ENCODE measurements at places on chromosomes 5 and 9.
A peak's percentile ranks its signal among the peaks of the same experiment; 100 is the strongest.

- DNase-seq: no peak
These were observed 651.6 kb upstream of the RORB start for GRCh38 chr9:73845539-73845938.

GRCh38 chr9:133948131-133948530 lies 44.0 kb downstream of the VAV2 start:
- no peak for DNase-seq

DNA sequence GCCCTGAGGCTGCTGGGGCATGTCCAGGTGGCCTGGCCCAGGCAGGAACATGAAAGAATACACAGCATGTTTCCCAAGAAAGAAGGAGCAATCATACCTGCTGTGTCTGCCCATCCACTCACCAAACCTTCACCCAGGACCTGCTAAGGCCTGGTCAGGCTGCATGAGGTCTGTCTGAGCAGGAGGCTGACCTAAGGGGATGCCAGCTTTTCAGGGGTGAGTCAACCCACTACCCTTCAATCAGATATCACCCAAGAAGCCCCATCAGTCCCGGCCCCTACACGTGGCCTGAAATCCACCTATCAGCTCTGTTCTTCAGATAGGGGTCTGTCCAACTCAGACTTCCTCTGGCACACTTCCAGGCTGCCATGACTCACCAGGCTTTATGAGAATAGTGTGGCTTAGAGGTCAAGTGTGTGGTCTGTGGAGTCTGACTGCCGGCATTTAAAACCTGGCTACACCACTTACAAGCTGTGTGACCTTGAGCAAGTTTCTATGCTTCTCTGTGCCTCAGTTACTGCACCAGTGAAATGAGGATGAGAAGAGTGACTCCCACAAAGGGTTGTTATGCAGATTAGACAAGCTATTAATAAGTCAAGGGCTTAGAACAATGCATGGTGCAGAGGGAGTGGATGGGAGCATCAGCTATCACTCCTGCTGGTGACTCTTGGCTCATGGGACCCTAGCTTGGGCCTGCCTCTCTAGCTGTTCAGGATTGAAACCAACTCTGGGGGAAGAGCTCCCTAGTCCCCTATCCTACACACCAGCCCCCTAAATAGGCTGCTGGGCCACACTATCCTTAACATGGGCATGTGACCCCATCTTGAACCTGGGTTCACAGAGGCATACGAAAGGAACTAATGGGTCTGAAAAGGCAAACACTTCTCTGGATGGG lies 130.3 kb downstream of the PAX5 start:
- no peak for DNase-seq

GRCh38 chr9:136103651-136104487 lies 8.8 kb upstream of the NACC2 start:
- DNase-seq: no peak

GRCh38 chr9:114787781-114788498 lies 17.9 kb downstream of the TNFSF15 start:
- DNase-seq: no peak

- no peak for DNase-seq
These were observed 401.4 kb upstream of the KLF4 start for GRCh38 chr9:107890921-107891465.

DNA sequence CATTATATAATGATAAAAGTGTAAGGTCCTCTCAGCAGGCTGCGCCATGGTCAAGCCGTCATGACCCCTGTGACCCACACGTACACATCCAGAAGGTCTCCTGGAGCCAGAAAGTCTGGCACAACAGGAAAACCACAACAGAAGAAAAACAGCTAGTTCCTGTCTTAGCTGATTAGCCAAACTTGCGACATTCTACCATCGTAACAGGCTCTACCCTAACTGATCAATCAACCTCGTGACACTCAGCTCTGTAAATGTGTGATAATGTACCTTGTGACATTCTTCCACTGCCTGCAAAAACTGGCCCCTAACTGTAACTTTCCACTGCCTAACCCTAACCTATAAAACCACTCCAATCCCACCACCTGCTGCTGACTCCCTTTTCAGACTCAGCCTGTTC lies 316.4 kb upstream of the TUSC1 start:
- DNase-seq: no peak

GRCh38 chr9:12956261-12956660 lies 181.4 kb downstream of the LURAP1L start:
- DNase-seq: no peak

GRCh38 chr9:128120741-128121465 lies 6.6 kb downstream of the PTGES2 start:
- no peak for DNase-seq

DNA sequence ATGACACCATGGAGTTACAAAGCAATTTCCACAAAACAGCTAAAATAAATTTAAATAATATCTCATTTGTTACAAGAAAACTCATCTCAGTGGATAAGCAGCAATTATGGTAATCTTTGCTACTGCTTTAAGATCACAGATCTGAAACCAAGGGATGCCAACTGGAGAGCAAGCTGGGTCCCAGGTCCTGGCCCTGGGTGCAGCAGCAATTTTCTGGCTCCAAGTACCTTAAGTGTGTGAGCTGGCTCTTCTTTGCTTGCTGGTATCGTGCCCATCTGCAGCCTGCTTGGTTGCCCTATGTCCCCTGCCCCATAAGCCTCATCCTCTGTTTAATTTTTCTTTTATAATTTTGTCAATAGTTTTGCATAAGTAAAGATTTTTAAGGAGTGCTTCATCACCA lies 41.5 kb upstream of the DIRAS2 start:
- no peak for DNase-seq

DNA sequence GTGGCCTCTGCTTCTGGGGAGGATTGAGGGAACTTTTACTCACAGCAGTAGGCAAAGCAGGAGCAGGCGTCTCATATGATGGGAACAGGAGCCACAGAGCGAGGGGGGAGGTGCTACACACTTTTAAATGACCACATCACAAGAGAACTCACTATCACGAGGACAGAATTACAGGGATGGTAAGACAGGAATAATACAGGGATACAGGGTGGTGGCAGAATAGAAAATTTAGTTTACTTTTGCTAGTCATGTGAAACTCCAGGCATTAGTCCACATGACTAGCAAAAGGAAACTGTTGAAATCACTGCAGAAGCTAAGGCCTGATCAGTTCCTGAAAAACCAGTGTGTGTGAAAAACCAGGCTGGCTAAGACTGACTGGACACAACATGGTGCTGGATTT lies 382.4 kb downstream of the NNT start:
- no peak for DNase-seq

- no peak for DNase-seq
These were observed 33.4 kb downstream of the SYK start for GRCh38 chr9:90834828-90835595.

DNA sequence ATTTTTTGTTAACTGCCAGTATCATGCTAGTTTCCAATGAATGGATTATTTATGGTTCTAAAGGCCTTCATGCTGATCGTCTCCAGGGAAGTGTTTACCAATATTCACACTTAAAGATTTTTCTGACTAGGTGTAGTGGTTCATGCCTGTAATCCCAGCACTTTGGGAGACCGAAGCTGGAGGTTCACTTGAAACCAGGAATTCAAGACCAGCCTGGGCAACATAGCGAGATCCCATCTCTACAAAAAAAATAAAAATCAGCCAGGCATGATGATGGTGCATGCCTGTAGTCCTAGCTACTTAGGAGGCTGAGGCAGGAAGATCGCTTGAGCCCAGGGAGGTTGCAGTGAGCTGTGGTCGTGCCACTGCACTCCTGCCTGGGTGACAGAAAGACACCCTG lies 43.5 kb downstream of the FAM13B start:
- no peak for DNase-seq

DNA sequence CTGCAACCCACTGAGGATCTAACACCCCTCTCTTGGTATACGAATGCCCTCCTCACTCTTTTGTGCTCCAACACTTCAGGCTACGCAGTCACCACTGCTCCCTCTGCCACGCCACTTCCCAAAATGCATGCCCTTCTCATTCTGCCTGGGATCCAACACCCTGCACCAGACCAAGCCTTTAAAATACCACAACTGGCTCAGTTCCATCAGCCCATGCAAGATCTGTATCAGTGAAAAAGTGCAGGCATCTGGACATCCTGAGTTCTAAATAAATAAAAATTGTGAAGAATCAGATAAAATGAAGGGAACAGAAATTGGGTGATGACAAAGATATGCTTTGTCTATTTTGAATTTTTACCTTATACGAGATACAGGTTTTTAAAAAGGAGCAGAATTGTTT lies 2.7 kb downstream of the NDUFB6 start:
- no peak for DNase-seq

DNA sequence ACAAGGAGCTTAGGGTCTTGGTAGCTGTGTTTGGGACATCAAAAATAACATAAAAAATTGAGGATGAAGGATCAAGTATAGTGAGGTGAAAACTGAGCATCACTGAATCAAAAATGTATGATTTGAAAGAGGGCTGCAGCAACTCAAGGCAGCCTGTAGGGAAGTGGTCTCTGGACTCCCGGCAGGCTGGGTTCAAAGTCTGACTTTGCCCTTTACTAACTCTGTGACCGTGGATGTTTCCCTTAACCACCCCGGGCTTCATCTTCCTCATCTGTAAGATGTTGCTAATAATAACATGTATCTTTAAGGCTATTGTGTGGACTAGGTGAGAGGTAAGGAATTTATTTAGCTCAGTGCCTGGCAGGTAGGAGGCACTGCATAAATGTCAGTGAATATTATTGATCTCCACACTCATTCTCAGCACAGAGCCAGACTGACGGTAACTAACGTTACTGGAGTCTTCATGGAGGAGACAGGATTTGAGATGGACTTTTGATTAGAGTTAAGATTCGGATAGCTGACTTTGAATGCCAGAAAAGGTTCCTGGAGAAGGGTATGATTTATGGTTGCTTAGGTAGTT lies 367.3 kb downstream of the NDUFS4 start:
- no peak for DNase-seq

DNA sequence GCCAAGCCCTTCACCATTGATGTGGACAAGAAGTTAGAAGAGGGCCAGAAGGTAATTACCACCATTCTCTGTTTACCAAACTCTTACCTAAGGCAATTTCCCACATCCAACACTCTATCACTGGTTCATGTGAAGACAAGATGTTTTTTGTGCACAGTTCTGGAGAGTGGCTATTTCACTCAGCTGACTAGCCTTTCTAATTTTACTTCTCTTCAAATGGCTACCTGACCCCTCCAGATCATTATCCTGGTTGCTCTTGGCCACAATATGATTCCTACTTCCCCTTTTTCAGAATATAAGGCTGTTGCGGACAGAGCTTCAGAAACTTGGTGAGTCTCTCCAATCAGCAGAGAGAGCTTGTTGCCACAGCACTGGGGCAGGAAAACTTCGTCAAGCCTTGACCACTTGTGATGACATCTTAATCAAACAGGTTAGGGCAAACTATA lies 7.1 kb downstream of the KIF20A start:
- DNase-seq: no peak

GRCh38 chr5:172166030-172166826 lies 21.8 kb downstream of the STK10 start:
- no peak for DNase-seq

GRCh38 chr9:135908093-135908753 lies 877 bp upstream of the CAMSAP1 start:
- DNase-seq: no peak

- peak; percentile 33 for DNase-seq
These were observed 8.4 kb upstream of the CERCAM start for GRCh38 chr9:128412120-128412790.

- DNase-seq: no peak
These were observed 168.4 kb upstream of the MAP1B start for GRCh38 chr5:71938895-71939294.

DNA sequence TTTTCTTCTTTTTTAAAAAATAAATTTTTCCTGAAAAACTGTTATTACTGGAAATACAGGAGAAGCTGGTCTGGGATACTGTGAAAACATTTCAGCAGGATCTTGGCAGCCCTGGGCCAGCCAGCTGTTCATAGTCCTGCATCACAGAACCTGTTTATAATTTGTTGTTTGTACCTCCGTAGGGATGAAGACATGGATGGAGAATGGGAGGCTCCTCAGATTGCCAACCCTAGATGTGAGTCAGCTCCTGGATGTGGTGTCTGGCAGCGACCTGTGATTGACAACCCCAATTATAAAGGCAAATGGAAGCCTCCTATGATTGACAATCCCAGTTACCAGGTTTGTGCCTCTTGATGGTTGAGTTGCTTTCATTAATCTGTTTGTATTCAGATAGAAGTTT lies 12.4 kb upstream of the MAML1 start:
- DNase-seq: no peak

GRCh38 chr5:146948666-146949065 lies 70.1 kb upstream of the PPP2R2B start:
- no peak for DNase-seq

DNA sequence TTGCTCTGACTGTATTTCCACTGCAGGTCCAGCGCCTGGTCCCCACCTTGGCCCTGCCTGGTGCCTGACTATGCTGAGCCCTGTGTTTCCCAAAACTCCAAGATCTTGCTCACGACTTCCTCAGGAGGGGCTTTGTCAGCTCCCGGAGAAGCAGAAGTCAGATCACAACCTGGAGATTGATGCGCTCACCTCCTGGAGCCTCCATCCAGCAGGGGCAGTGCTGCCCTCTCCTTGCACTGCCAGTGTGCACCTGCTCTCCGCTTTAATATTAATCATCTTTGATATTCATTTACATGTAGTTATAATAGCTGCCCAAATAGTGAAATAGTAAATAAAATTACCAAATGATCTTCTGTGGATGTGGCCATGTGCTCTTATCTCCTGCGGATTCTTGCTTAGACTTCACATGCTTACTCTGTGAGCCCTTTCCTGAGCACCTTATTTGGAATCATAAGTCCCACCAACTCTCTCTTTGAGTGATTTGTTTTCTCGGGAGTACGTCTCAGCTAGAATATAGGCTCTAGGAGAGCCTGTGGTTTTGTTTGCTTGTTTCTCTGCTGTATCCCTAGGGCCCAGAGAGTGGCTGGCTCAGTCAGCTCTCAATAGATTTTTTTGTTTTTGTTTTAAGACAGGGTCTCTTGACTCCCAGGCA lies 17.4 kb downstream of the MAML1 start:
- no peak for DNase-seq

- DNase-seq: no peak
These were observed 155.7 kb upstream of the ADAMTS16 start for GRCh38 chr5:4984461-4984860.

All from stimulated activated CD4-positive, alpha-beta T cell treated with anti-CD3 and anti-CD28 coated beads, Interleukin-4, amount 100 ng/mL, for 4 hours (primary cell).